ENCODE measurements at places on chromosomes 4 and X.

GRCh38 chr4:134343081-134343480, 141.5 kb upstream of the PABPC4L start:
- no peaks in the 10 kb centered on the region for H3K4me1 ChIP-seq
- H3K4me3 ChIP-seq, result no peak overlapping the region
- no peaks in the 10 kb centered on the region for H3K27me3 ChIP-seq
- H3K36me3 ChIP-seq, result no peaks in the 10 kb centered on the region
- no peak for DNase-seq

- no peaks in the 10 kb centered on the region for H3K36me3 ChIP-seq
- no peak overlapping the region for H3K27ac ChIP-seq
- no peaks in the 10 kb centered on the region for H3K27me3 ChIP-seq
- no peak overlapping the region for H3K4me3 ChIP-seq
Observed at GRCh38 chr4:65696436-65696835, 26.1 kb upstream of the EPHA5 start.

- H3K4me1 ChIP-seq, result no peaks in the 10 kb centered on the region
- no peak overlapping the region for H3K4me3 ChIP-seq
- H3K27me3 ChIP-seq, result no peaks in the 10 kb centered on the region
- H3K27ac ChIP-seq, result no peak overlapping the region
- DNase-seq, result no peak
- no peaks in the 10 kb centered on the region for H3K36me3 ChIP-seq
Observed at GRCh38 chr4:19636451-19636850, 615.3 kb upstream of the SLIT2 start.

GRCh38 chr4:38820329-38821061, 15.9 kb upstream of the TLR1 start:
- DNase-seq, result no peak
- no peak overlapping the region for H3K27ac ChIP-seq
- H3K36me3 ChIP-seq, result peaks cover 2% of the 10 kb centered on the region
- no peaks in the 10 kb centered on the region for H3K27me3 ChIP-seq
- H3K4me3 ChIP-seq, result no peak overlapping the region
- peaks cover 13% of the 10 kb centered on the region for H3K4me1 ChIP-seq

DNA sequence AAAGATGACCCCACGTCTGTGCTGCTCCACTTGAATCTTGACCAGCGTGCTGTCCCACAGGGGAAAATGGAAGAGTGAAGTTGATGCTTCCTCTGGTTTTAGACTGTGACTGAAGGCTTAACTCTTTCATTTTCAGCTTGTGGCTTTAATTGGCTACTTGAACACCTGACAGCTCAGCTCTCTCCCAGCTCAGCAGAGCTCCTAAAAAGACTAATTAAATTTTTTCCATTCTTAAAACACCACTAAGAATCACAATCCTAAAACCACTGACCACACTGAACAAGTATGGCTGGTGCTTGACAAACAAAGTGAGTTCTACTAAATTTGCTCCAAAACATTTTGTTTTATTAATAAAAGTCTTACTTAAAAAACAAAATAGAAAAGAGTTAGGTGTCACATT, 71.7 kb downstream of the SRPX start:
- no peaks in the 10 kb centered on the region for H3K4me1 ChIP-seq
- no peak for DNase-seq
- H3K27me3 ChIP-seq, result peaks cover 63% of the 10 kb centered on the region
- H3K27ac ChIP-seq, result no peak overlapping the region
- H3K4me3 ChIP-seq, result no peak overlapping the region
- H3K36me3 ChIP-seq, result no peaks in the 10 kb centered on the region

DNA sequence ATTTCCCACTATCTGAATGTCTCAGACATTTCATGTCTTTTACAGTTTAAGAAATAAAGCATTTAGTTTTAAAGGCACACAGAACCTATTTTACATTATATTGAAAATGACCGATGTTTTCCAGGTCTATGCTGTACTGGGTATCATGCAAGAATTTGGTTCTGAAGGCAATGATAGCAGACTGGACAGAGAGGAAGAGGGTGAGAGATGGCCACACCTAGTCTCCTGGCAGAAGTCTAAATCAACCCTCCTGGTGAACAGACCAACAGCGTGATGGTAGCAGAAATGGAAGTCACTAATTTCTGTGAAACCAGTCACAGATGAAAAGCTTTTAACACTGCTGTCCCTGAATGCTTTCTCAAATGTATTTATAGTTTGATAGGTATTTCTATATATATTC, 41.9 kb downstream of the MID1 start:
- H3K36me3 ChIP-seq, result no peaks in the 10 kb centered on the region
- no peak for DNase-seq
- H3K27ac ChIP-seq, result no peak overlapping the region
- H3K27me3 ChIP-seq, result peaks cover 19% of the 10 kb centered on the region
- no peaks in the 10 kb centered on the region for H3K4me1 ChIP-seq

DNA sequence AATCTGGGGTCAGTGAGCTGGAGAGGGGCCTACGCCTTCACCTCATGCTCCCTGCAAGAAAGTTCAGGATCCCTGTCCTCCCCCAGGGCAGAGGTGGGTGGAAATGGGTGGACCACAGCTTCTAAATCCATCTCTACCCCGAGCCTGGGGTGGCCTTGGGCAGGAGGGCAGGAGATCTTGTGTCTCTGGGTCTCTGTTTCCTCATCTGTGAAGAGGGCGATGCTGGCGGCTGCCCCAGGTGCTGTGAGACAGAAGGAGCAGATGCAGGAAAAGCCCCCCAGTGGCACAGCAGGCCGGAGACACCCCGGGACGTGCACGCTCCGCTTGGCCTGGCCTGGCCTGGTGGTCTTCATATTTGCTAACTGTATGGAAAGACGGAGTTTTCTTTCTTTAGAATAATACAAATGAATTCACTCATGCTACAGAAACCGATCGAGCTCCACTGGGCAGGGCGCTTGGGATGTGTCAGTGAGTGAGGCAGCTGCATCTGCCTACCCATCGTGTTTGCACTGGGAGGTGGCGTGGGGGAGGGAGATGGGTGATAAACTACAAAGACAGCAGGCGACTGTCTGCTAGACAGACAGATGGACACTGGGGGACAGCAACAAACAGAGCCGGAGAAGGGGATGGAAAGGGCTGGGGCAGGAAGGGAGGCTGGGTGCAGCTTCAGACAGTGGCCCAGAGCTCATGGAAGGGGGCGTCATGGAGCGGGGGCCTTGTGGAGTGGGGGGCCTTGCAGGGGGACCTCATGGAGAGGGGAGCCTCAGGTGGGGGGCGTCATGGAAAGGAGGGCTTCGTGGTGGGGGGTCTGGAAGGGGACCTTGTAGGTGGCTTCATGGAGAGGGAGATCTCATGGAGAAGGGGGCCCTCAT, 136.2 kb downstream of the CPZ start:
- H3K27me3 ChIP-seq, result peaks cover 6% of the 10 kb centered on the region
- H3K27ac ChIP-seq, result no peak overlapping the region
- no peaks in the 10 kb centered on the region for H3K4me1 ChIP-seq
- DNase-seq, result peak; percentile 11
- no peak overlapping the region for H3K4me3 ChIP-seq

GRCh38 chr4:160318567-160319220, 1215.8 kb downstream of the RAPGEF2 start:
- no peaks in the 10 kb centered on the region for H3K27me3 ChIP-seq
- no peaks in the 10 kb centered on the region for H3K36me3 ChIP-seq
- H3K4me3 ChIP-seq, result no peak overlapping the region
- no peaks in the 10 kb centered on the region for H3K4me1 ChIP-seq

GRCh38 chrX:123854329-123854728, 5.5 kb upstream of the XIAP start:
- peaks cover 14% of the 10 kb centered on the region for H3K4me1 ChIP-seq
- H3K4me3 ChIP-seq, result no peak overlapping the region
- H3K27me3 ChIP-seq, result peaks cover 5% of the 10 kb centered on the region
- DNase-seq, result no peak

GRCh38 chr4:55838952-55839351, 14.5 kb upstream of the EXOC1 start:
- H3K36me3 ChIP-seq, result no peaks in the 10 kb centered on the region
- no peak overlapping the region for H3K4me3 ChIP-seq
- H3K27me3 ChIP-seq, result peaks cover 33% of the 10 kb centered on the region
- DNase-seq, result no peak

- no peak for DNase-seq
- peaks cover 18% of the 10 kb centered on the region for H3K27me3 ChIP-seq
- no peaks in the 10 kb centered on the region for H3K36me3 ChIP-seq
- H3K27ac ChIP-seq, result no peak overlapping the region
- no peaks in the 10 kb centered on the region for H3K4me1 ChIP-seq
- H3K4me3 ChIP-seq, result no peak overlapping the region
Observed at GRCh38 chrX:39720945-39721344, 376.8 kb downstream of the BCOR start.

DNA sequence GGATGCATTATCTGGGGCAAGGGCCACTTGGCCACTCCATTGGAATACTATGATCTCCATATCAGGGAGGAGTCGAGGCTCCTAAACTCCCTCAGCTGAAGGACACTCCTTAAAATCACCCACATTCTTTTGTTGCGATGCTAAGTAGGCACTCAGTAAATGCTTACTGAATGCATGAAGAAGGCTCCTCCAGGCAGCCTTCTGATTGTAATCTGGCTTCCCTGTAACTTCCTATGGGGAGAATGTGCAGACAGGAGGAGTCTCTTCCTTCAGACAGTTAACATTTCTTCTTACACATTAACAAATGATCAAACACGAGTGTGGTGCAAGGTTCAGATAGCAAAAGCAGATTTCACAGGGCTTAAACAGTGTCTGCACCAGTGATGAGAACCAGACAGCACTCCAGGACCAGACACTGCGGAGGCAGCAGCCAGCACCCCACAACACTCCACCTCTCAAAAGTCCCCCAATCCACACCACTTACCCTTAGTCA, 21.4 kb upstream of the USO1 start:
- H3K36me3 ChIP-seq, result peaks cover 3% of the 10 kb centered on the region
- no peak overlapping the region for H3K4me3 ChIP-seq
- no peaks in the 10 kb centered on the region for H3K27me3 ChIP-seq
- no peak for DNase-seq
- peaks cover 17% of the 10 kb centered on the region for H3K4me1 ChIP-seq
